ENCODE measurements at places on chromosomes 2 and 18.
A peak's percentile ranks its signal among the peaks of the same experiment; 100 is the strongest.

DNA sequence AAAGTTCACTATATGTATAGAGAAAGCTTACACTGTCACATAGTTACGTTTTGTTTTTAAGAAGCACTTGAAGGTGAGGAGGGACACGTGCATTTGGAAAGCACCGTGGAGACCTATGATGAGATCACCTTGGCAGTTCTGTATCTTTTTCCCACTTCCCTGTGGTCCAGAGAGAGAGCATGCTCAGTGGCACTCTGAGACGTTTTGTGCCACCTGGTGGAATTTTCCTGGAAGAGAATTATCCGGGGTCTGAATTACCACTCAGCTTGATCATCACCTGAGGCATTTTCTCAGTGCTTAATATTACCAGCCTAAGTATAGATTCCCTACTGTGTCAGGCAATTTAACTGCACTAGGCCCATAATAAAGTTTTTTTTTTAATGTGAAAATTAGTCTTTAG is 469.4 kb upstream of the SMIM21 start:
- no peak for DNase-seq
- no peak overlapping the region for H3K27ac ChIP-seq
- no peaks in the 10 kb centered on the region for H3K4me1 ChIP-seq
- no peaks in the 10 kb centered on the region for H3K27me3 ChIP-seq
- no peaks in the 10 kb centered on the region for H3K36me3 ChIP-seq

GRCh38 chr2:73112913-73113854 is at the start of gene RAB11FIP5:
TSS of gene RAB11FIP5 (minus strand) at chr2:73112948. CDS start at chr2:73112777, 171 bp downstream.
- peak; percentile 90 for DNase-seq
- no peaks in the 10 kb centered on the region for H3K36me3 ChIP-seq
- peaks cover 17% of the 10 kb centered on the region for H3K4me1 ChIP-seq
- peak within 1 kb of the TSS; percentile 91 for H3K27ac ChIP-seq

DNA sequence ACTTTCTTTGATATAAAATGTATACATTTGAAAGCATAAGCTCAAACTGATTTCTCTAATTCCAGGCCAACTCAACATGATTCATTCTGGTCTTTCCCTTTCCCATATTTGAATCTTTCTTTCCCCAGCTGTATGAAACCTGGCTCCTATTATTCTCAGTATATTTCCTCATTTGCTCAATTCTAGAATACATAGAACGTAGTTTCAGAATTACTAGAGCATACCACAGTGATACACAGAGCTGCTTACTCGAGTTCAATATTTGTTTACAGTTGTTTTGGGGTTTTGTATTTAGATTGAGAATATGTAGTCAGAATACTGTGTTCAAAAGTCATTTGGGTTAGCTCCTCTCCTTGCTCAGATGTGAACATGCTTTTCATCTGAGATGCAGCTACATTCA is 43.0 kb downstream of the TNFRSF11A start:
- no peaks in the 10 kb centered on the region for H3K36me3 ChIP-seq
- H3K4me1 ChIP-seq = peaks cover 1% of the 10 kb centered on the region
- H3K27me3 ChIP-seq = peaks cover 9% of the 10 kb centered on the region
- H3K4me3 ChIP-seq = no peak overlapping the region

GRCh38 chr2:237739101-237739500 is 59.5 kb upstream of the RBM44 start:
- H3K36me3 ChIP-seq = peaks cover 34% of the 10 kb centered on the region
- H3K4me3 ChIP-seq = no peak overlapping the region
- no peak overlapping the region for H3K27ac ChIP-seq
- no peaks in the 10 kb centered on the region for H3K27me3 ChIP-seq
- no peak for DNase-seq
- H3K4me1 ChIP-seq = peaks cover 3% of the 10 kb centered on the region

GRCh38 chr18:50558948-50559751 is 737 bp upstream of the MAPK4 start:
- H3K27me3 ChIP-seq = peaks cover 63% of the 10 kb centered on the region
- H3K36me3 ChIP-seq = no peaks in the 10 kb centered on the region
- H3K4me1 ChIP-seq = peaks cover 13% of the 10 kb centered on the region
- H3K27ac ChIP-seq = no peak overlapping the region
- no peak overlapping the region for H3K4me3 ChIP-seq

GRCh38 chr2:181686576-181687185 is 6.4 kb upstream of the NEUROD1 start:
- H3K27me3 ChIP-seq = peaks cover 71% of the 10 kb centered on the region
- peaks cover 15% of the 10 kb centered on the region for H3K4me1 ChIP-seq
- DNase-seq = no peak
- no peak overlapping the region for H3K4me3 ChIP-seq
- no peak overlapping the region for H3K27ac ChIP-seq

GRCh38 chr2:226087505-226088365 is 688.2 kb downstream of the NYAP2 start:
- DNase-seq = no peak
- no peaks in the 10 kb centered on the region for H3K36me3 ChIP-seq
- no peaks in the 10 kb centered on the region for H3K27me3 ChIP-seq
- H3K27ac ChIP-seq = no peak overlapping the region
- peaks cover 4% of the 10 kb centered on the region for H3K4me1 ChIP-seq

- H3K27ac ChIP-seq = no peak overlapping the region
- H3K27me3 ChIP-seq = no peaks in the 10 kb centered on the region
- no peak for DNase-seq
Measured at GRCh38 chr2:109463891-109464290, 149.9 kb downstream of the SEPTIN10 start.

All from mesenchymal stem cell (in vitro differentiated cells and primary cell).